CD4-positive, alpha-beta T cell treated with Interferon gamma for 1 hour (primary cell): ENCODE measurements at places on chromosomes 4 and X.

DNA sequence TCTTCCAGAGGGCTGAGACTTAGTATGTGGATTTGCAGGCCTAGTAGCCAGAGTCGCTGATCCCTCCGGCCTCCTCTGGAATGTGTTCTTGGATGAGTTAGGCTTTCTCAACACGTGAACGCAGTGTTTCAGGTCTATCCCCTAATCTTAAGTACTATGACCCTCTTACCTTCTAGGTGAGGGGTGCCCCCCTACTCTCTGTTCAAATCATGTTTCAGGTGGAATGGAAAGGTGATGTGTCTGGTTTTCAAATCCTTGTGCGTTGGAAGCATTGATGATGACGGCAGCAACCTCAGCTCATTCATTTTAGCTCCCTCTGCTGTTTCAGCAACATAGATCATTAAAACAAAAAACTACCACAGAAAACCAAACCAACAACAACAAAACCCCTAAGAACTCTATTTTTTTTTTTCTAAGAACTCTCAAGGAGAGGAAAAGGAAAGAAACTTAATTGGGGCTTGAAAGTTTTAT lies 56.4 kb downstream of the RWDD4 start:
- DNase-seq: no peak

GRCh38 chr4:169773889-169774288 lies 16.1 kb upstream of the HPF1 start:
- no peak for DNase-seq

DNA sequence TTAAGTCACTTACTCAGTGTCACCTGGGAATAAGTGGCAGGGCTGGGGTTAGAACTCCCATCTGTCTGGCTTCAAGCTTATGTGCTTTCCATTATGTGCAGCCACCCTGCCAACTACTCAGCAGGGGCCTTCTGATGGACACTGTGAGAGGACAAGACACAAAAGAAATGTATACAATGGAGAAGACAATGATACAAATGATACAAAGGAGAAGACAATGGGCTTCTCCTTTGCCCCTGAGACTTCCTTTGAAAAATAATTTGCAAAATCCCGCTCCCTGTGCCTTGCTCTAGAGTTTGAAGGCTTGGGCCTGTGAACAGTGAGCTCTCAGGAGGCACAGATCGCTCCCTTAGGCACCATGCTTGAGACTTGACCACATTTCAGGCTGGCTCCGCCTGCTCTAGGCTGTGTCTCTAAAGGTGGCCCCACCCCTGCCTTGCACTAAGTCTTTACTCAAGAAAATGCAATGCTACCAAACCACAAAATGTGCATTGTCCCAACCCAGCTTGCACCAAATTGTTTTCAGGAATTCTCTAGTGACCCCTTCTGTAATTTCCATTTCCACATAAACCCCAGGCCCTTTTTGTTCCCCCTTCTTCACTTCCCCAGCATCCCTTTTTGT lies 27.1 kb upstream of the STX18 start:
- DNase-seq: no peak

- DNase-seq: no peak
Observed at GRCh38 chr4:89556601-89557305, 249.2 kb upstream of the GPRIN3 start.

GRCh38 chr4:37993806-37994205 lies 33.6 kb downstream of the PTTG2 start:
- no peak for DNase-seq

GRCh38 chrX:65750674-65751469 lies 83.4 kb downstream of the MSN start:
- peak; percentile 8 for DNase-seq

GRCh38 chr4:159017323-159018026 lies 85.4 kb upstream of the RAPGEF2 start:
- no peak for DNase-seq

GRCh38 chr4:153245775-153246174 lies 41.5 kb downstream of the TRIM2 start:
- DNase-seq: no peak

GRCh38 chr4:77734928-77735327 lies 84.2 kb downstream of the CNOT6L start:
- DNase-seq: peak; percentile 18

DNA sequence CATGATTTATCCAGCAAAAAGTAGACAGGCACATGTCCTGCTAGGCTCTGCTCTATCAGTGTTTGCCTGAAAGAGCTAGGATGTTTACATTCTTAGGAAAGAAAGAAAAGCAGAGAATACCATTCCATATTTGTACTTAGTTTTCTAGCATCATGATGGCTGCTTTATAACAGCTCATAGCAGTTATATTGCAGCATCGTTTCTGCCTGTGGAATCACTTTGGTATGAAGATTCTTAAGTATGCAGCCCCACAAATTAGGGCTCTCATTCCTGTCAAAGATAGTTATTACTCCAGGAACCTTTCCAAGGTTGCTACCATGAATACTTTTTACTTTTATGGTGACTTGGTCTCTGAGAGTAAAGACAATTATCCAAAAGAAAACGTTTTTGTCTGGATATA lies 119.0 kb upstream of the MYOZ2 start:
- no peak for DNase-seq

- no peak for DNase-seq
Observed at GRCh38 chrX:103453655-103454054, 65.6 kb downstream of the RAB40A start.

DNA sequence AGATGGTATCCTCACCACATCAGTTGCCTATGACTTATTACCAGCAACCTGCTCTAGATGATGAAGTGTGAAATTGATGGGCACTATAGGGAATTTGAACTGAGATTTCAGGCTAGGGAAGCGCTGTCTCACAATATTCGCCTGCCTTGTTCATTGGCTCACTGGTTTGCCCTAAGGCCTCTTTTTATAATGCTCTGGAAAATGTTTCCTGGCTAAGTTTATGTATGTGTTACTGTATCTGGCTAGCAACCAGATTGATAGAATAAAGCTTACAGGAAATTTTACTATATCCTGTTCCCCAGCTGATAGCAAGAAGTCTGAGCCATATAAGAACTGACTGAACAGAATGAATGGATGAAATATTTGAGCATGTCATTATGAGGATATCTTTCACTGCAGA lies 71.6 kb downstream of the GSTCD start:
- no peak for DNase-seq

DNA sequence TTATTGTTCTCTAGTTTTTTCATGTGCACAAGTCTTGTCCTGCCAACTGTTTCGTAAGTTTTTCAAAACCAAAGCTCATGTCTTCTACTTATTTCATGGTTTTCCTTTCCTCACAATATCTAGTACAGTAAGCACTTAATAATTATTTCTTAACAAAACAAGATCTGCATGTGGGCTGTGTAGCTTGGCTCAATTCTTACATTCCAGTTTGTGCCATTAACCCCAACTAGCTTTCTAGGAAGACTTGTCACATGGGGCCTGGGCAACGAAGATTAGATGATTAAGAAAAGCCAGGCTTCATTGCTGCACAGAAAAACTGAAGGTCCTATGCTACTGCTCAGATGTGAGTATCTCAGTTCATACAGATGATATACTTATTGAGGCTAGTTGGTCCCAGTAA lies 155.3 kb upstream of the TEX13A start:
- no peak for DNase-seq

- no peak for DNase-seq
Observed at GRCh38 chr4:141759796-141760425, 123.5 kb downstream of the IL15 start.

- no peak for DNase-seq
Observed at GRCh38 chrX:5142644-5143043, 1086.0 kb downstream of the NLGN4X start.

- DNase-seq: no peak
Observed at GRCh38 chrX:115561605-115562479, 868 bp downstream of the PLS3 start.

GRCh38 chr4:98639523-98639922 lies 18.9 kb downstream of the TSPAN5 start:
- DNase-seq: no peak

DNA sequence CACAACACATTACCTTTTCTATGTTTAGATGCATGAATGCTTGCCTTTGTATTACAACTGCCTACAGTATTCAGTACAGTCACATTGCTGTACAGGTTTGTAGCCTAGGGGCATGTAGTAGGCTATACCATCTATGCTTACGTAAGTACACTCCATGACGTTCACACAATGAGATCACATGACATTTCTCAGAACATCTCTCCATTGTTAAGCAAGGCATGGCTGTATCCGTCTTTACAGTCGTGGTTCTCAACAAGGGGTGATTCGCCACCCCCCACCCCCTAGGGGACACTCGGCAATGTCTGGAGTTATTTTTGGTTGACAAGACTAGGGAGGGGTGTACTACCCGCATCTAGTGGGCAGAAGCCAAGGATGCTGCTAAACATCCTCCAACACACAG lies 12.1 kb downstream of the CD99L2 start:
- DNase-seq: no peak

DNA sequence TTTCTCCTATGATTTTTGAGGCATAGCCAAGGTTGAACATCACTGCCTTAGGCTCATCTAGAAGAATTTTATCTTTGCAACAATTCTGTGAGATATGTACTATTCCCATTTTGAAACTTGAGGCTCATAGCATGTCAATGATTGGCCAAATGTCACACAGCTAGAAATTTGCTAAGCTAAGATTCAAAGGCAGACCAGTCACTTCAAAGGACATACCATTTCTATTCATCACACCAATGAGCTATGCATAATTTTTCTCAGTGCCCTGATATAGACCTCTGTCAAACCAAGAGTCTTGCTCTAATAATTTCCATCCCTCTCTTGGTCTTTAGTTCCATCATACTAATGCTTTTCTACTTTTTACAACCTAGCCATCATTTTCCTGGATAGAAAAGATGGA lies 27.6 kb upstream of the SERTM2 start:
- no peak for DNase-seq

- no peak for DNase-seq
Observed at GRCh38 chr4:133058701-133059100, 90.4 kb upstream of the PCDH10 start.

- no peak for DNase-seq
Observed at GRCh38 chrX:137567682-137568232, 1.8 kb downstream of the ZIC3 start.

DNA sequence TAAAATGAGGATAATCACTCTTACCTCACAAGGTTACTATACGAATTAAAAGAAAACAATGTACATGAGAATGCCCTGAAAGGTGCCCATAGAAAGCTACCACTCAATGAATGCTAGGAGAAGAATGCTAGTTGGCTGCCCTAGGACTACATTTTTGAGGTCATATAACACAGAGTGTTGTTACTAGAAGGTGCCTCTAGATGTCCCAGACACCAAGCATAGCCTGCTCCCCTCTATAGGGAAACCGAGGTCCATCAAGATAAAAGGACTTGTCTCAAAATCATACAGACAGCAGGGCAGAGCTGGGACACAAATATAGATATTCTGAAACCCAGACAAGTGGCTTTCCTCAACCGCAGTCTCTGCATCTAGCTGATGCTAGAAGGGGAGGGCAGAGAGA lies 147.0 kb upstream of the ARHGEF9 start:
- no peak for DNase-seq

GRCh38 chr4:105417624-105418023 lies 56.2 kb downstream of the PPA2 start:
- DNase-seq: no peak

GRCh38 chr4:79174490-79175252 lies 151.2 kb downstream of the NAA11 start:
- DNase-seq: no peak

DNA sequence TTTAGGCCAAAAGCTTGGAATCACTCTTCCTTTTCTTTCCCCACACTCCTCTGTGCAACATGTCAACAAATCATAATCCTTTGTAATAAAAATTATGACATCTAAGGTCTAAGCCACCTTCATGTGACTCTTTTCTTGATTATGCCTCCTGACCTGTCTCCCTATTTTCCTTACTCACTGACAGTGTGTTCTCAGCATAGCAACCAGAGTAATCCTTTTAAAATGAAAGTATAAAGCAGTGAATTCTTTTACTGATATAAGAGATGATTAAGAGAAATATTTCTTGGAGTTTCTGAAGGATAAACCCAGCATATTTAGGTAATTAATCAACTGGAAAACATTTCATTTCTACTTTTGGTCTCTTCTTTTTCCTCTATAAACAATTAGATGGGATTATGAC lies 44.7 kb downstream of the USO1 start:
- DNase-seq: no peak

DNA sequence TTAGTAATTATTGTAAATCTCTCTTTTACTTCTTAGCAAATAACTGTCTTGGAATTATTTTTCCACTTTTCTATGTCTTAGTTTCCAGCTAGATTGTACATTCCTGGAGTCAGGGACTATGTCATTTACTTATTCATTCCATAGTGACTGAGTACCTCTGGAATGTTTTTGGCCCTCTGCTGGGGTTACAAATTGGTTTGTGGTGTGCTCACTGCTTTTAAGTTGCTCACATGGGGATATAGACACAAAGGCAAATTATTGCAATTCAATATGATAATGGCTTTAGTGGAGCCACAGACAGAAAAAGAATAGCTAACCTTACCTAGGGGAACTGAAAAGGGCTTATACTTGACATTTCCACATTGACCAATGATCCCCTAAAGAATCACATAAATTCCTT lies 63.7 kb upstream of the PDGFRA start:
- DNase-seq: no peak

- DNase-seq: no peak
Observed at GRCh38 chr4:113311047-113311446, 261.6 kb downstream of the ANK2 start.

DNA sequence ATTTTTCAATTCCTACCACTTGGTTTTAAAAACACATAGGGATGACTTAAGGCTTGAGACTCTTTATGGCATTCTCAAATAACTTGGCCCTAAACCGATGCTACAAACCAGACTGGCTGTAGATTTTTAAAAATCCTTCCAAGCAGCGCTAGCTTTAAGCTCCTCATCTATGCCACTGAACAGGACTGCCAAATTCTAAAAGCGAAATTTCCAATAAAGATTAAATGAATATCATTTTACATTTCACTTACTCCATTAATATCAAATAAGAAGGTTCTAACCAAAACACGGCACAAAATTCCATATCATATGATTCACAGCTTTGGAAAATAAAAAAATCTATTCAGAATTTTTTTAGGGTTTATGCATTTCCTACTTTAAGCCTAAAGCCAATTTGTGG lies 134.2 kb downstream of the FANCB start:
- no peak for DNase-seq

- peak; percentile 61 for DNase-seq
Observed at GRCh38 chrX:55488593-55489313, 895 bp downstream of the USP51 start.

DNA sequence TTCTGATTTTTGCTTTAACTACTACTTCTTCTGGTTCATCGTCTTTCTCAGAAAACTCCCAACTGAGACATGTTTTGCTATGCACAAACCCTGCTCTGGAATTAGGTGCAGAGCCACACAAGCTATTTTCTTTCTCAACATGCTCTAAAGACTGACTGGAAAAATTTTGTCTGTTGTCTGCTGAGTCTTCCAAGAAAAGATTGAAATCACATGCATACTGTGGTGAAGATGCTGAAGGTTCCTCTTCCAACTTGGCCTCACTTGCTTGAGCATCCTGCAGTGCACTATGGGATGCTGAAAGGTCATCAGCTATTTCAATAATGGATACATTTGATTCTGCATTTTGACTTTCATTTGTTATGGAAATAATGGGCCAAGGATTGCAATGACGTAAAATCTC lies 24.1 kb downstream of the PIN4 start:
- DNase-seq: no peak
